ENCODE measurements at places on chromosomes 7 and 10. TPM values are rescaled to one million over a fixed set of nuclear protein-coding genes. Genes with fewer than 3 reads are reported as not detected.

Gene LRCH4
- total RNA-seq, result 8.2 TPM

Gene MKI67
- total RNA-seq, result 54.5 TPM

DNA sequence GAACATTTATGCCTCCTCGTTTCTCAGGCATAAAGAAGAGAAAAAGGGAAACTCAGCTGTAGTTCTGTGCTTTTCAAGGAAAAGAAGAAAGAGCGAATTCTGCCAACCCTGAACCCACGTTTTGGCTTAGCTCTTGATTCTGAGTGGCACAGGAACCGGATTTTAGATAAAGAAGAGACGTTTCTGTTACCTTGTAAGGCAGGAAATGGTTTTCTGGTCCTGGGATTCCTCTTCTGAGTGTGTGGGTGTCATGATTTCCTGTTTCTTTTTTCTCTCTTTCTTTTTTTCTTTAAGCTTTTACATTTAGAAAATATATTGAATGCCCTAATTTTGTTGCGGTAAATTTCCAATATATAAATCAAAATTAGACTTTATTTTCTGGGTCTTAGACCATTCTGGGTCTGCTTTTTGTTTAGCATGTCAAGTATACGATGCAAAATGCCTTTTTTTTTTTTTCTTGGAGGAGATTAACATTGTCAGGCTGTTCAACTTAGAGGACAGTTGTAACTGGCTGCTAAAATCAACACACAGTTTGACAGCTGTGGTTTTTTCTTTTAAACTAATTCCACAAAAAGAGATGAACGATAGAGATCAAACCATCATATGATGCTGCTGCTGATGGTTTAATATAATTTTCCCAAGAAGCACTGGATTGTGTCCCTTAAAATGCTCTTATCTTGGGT lies 190.8 kb downstream of the GATA3 start:
- no peaks in the 10 kb centered on the region for H3K36me3 ChIP-seq
- DNase-seq, result no peak
- no peak overlapping the region for H3K27ac ChIP-seq
- no peaks in the 10 kb centered on the region for H3K27me3 ChIP-seq
- H3K4me3 ChIP-seq, result no peak overlapping the region

GRCh38 chr7:91398341-91398740 lies 134.1 kb downstream of the FZD1 start:
- no peaks in the 10 kb centered on the region for H3K4me1 ChIP-seq
- no peaks in the 10 kb centered on the region for H3K36me3 ChIP-seq
- DNase-seq, result no peak
- H3K27me3 ChIP-seq, result no peaks in the 10 kb centered on the region

DNA sequence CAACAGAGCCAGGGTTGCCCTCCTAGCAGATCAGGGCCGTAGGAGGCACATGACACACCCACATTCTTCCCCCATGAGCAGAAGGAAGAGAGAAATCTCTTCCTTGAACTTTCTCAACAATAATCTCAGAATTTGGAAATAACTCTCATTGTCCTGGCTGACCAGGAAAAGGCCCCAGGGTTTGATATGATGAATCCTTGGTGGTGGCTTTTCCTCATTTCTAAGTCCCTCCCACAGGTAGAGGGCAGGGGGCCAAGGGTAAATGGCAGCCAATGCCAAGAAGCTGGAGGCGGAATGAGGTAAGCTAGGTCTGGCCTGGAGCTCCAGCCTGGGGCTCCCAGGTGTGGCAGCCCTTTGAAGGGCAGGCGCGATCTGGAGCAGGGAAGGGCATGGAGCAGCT lies 67.8 kb downstream of the GRB10 start:
- DNase-seq, result no peak
- H3K4me1 ChIP-seq, result peaks cover 29% of the 10 kb centered on the region
- no peaks in the 10 kb centered on the region for H3K27me3 ChIP-seq
- H3K4me3 ChIP-seq, result no peak overlapping the region
- H3K27ac ChIP-seq, result peak overlapping the region; percentile 4
- no peaks in the 10 kb centered on the region for H3K36me3 ChIP-seq

DNA sequence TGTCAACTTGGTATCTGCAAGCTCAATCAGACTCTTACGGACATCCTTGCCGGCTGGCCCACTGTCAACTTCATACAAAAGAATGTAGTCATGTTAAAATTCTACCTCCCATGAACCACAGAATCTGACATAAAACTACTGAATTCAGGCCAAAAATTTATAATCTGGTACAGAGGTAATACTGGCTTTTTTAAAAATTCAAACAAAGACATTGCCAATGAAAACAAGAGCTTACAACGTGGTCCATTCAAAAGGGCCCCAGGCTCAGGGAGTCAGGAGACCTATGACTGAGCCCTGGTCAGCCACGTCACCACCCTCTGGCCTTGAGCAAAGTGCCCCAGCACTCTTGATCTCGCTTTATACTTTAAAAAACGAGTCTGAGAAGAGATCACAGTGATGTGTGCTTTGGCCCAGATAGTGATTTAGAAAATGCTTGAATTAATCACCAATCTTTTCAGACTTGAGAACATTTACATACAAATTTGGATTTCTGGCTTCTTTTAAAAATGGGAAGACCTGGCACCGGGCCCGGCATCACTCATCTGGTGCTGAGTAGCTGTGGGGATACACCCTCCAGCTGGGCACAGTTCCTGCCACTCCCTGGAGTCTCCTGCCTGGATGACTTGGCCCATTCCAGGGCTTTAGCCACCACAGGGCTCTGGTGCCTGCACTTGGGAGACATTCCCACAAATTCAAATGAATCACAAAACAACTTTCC lies 94.1 kb downstream of the PIP4K2A start:
- no peak overlapping the region for H3K4me3 ChIP-seq
- peaks cover 3% of the 10 kb centered on the region for H3K4me1 ChIP-seq
- no peaks in the 10 kb centered on the region for H3K27me3 ChIP-seq
- H3K36me3 ChIP-seq, result no peaks in the 10 kb centered on the region

All from liver (tissue), 10 donors.